ENCODE measurements at places on chromosomes 11 and 22.

DNA sequence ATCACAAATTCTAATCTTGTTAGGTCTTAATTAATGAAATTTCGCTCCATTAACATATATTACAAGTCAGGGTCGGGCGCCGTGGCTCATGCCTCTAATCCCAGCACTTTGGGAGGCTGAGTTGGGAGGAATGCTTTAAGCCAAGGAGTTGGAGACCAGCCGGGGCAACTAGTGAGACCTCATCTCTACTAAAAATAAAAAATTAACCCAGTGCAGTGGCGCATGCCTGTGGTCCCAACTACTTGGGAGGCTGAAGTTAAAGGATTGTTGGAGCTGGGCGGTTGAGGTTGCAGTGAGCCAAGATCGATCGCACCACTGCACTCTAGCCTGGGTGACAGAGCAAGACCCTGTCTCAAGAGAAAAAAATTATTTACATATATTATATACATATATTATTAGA, 1.9 kb downstream of the TMA7B start:
- no peak for DNase-seq

GRCh38 chr22:49900441-49901230, 17.6 kb downstream of the ALG12 start:
- DNase-seq = no peak

GRCh38 chr11:36405585-36406367, 104.3 kb downstream of the TRAF6 start:
- no peak for DNase-seq

GRCh38 chr22:42969348-42969975, 45.5 kb downstream of the PACSIN2 start:
- no peak for DNase-seq

GRCh38 chr11:87425943-87426342, 388.2 kb downstream of the TMEM135 start:
- no peak for DNase-seq

DNA sequence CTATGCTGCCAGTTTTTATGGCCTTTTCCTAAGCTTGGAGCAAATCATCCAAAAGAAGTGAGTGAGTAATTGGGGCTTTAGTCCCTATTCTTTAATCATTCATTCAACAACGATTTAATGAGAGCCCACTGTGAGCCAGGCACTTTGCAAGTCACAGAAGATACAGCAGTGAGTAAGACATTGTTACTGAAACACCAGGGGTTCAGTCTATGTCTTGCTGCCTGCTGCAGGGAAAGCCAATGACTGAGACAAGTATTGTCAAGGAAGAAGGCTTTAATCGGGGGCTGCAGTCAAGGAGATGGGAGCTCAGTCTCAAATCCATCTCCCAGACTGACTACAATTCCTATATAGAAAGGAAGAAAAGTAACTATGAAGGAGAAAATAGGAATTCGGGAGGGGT, 228.3 kb downstream of the FAM181B start:
- DNase-seq = no peak

DNA sequence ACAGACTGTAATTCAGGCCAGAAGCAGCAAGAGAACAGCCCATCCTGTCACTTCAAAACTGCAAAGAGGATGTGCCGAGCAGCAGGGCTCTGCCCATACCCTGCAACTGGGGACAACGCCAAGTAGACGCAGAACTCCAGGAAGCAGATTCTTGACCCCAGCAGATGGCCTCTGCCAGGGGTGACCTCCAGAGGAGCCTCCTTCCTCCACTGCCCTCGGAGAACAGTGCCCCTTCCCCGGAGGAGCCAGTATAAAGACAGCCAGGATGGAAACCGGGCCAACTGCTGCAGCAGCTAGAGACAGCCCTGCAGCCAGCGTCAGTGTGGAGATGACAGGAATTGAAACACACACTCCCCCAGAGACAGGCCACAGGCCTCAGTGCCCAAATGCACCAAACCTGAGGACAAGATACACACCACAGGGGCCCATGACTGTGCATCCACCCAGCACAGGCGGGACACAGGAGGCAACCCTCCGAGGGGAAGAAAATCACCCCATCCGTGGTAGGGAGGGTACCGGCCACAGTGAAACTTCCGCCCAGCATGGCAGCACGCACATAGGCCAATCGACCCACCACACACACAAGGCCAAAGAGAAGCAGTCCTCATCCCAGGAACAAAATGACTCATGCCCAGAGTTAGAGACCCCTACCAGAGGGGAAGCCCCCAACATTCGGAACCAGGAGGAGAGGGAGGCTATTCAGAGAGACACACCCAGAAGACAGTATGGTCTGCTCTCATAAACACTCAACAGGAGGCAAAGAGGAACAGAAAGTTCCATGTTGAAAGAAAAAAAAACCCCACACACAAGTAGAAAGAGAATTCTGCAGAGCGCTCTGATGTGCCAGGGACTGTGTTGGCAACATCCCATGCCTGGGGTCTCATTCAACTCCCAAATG, 5.6 kb downstream of the AHNAK start:
- DNase-seq = peak; percentile 50

DNA sequence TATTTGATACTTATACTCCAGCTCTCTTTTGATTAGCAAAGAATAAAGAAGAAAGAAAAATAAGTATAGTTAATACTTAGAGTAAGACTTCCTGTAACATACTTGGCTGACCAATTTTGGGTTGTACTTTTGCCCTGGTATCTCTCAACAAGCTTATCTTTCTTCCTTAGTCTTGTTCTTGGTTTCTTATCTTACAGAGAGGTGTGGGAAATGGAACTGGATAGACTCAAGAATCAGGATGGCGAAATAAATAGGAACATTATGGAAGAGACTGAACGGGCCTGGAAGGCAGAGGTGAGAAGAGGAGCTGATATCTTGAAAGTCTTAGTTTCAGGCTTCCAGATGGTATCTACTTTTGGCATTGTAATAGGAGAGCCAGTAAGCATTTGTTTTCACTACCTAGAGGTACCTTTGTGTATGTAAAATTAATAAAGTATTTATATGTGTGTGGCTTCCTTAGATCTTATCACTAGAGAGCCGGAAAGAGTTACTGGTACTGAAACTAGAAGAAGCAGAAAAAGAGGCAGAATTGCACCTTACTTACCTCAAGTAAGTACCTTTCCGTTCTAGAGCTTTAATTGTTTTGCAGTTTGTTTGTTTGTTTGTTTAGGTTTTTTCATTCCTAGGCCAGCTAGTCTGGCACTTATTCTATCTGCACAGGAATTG, 11.3 kb upstream of the BACE1-AS start:
- DNase-seq = no peak

- DNase-seq = no peak
Measured at GRCh38 chr11:19759389-19759788, 46.8 kb downstream of the NAV2 start.

GRCh38 chr22:30611197-30611596, 4.2 kb downstream of the TCN2 start:
- no peak for DNase-seq

DNA sequence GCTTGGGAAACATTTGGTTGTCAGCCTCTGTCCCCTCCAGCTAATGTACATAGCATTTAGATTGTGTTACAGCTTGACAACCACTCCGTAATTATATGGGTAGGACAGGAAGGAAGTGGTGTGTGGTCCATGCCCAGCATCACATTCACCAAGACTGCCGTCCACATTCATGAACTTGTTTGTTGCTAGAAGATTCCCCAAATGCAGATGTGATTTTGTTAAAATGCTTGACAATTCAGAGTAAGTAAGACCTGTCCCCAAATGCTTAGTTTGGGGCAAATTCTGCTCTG, 1482.7 kb downstream of the TBC1D22A start:
- DNase-seq = no peak

GRCh38 chr22:20243537-20244249, 24.4 kb downstream of the RTN4R start:
- peak; percentile 75 for DNase-seq

GRCh38 chr11:56750190-56750589, 1.7 kb upstream of the OR9G4 start:
- DNase-seq = no peak

GRCh38 chr22:30573594-30574094, 821 bp downstream of the GAL3ST1 start:
- DNase-seq = no peak

GRCh38 chr11:78190374-78190773, 1.7 kb downstream of the USP35 start:
- no peak for DNase-seq

GRCh38 chr11:18671246-18671645, 27.3 kb upstream of the TMEM86A start:
- DNase-seq = no peak

DNA sequence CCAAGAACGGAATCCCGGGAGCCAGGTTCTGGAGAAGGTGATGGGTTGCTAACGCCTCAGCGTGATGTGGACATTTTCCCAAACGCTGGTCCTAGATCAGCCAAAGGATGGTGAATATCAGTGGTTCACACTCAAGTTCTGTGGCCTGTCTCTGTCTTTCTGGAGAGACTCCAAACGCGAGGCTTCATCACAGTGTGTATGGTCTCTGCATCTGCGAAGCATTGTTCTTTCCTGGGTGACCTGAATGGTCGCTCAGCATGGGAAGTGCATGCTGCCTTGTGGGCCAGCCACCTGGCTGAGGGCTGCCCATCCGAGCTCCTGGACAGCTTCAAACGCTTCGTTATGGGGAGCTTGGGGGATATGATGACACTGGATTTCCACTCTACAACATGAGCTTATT, 810.0 kb downstream of the TBC1D22A start:
- no peak for DNase-seq

DNA sequence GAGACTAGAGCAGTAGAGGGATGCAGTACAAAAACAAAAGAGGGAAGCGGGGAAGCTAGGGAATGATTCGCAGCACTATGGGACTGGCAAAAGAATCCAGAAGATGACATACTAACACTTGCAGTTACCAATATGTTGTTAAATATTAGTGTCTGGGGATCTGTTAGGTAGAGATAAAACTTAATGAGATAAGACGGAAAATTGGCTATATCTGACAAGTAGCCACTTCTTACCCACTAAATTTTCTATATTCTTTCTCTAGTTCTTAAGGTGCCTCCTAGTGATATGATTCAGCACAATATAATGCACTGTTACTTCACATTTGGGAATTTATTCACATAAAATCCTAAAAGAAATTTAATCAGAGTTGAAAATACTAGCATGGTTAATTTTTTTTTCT, 30.8 kb downstream of the CCDC90B start:
- no peak for DNase-seq

DNA sequence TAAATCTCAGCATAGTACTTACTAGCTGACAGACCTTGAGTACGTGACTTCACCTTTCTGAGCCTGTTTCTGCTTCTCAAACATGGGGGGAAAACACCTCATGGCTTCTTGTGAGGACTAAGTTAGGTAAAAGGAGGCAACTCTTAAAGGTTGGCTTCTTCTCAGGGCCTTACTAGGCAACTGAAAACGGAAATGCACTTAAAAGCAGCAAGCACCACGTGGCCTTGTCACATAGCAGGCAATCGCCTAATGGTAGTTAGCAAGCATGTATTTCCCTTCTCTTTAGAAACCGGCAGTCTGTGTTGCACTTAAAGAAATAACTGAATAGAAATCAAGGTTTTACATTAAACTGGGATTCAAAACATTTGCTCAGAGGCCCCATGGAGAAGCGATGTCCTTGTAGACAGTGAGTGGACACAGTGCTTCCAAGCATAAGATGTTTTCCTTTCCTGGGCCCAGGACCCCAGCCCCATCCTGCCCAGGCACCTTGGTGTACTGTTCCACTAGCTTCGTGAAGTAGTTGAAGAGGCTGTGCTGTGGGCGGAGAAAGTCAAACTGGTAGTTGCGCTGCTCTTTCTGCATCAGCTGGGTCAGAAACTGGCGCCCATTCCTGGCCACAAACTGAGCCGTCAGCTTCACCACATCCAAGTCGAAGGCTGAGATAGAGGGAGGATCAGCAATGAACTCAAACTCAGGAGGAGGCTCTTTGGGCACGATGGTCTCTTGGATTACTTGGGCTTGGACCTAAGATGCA, 12.1 kb downstream of the SF3A1 start:
- no peak for DNase-seq

DNA sequence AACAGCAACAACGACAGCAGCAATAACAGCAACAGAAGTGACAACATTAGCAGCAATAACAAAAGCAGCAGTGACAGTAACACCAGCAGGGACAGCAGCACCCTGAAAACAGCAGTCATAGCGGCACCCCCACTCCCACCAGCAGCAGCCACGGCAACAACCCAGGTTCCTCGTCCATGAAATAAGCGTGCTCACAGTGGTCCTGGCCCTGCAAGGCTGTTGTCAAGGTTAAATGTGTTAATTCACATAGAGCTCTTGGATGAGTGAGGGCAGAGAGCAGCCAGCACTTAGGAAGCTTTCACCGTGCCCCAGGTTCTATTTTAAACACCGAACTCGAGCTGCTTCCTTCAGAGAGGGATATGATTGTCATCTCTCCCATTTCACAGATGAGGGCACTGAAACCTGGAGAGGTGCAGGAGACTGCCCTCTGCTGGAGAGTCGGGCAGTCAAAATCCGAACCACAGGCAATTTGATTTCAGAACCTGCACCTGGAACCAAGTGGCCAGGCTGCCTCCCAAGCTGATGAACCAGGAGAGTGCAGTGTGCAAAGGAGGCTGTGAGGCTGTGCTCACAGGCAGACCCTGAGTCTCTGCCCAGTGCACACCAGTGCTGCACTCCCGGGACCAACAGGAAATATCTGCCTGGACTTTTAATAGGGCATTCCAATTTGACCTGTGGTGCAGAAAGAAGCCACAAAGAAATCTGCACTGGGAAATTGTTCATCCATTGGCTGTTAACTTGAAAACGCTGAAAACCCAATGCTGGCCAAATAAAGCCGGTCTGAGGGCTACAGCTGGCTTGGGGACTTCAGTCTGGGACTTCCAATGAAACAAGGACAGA, 22.9 kb upstream of the FGF3 start:
- DNase-seq = no peak

DNA sequence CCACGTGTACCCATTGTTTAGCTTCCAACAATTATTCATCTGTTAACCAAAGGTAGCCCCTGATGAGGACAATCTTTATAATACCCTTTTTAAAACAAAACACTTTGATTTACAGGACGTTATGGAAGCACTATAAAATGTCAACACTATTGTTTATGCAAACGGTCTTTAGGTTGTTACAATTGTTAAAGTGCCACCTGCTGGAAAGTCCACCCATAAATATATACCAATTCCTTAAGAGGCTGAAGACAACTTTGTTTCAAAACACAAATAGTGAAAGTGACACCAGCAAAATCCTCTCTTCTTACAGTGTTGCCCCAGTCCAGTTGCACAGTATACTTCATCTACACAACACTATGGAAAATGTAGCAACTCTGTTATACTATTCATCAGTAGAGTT, 68.9 kb upstream of the SLN start:
- DNase-seq = no peak

GRCh38 chr22:30754971-30755758, 60.5 kb downstream of the OSBP2 start:
- peak; percentile 21 for DNase-seq

GRCh38 chr11:133171374-133171773, 360.9 kb downstream of the OPCML start:
- no peak for DNase-seq

- DNase-seq = no peak
Measured at GRCh38 chr22:40004836-40005235, 10.1 kb downstream of the FAM83F start.

DNA sequence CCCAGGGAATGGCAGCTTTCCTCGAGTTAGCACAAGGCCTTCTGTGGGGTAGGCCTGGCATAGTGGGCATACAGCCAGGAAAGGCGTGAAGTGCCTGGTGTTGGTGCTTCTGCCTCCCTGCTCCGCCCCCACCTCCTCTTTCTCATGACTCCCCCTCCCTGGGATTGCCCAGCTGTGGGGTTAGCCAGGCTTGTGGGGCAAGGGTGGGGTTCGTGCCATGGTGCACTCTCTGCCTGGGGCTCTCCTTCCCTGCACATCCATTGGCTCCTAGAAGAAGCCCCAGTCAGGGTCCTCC, 236.8 kb upstream of the NCAM1 start:
- DNase-seq = no peak

Data from left ventricle myocardium inferior (tissue), 1 donor.